Karpas-422 (cell line): ENCODE measurements at places on chromosomes 1 and 21.

DNA sequence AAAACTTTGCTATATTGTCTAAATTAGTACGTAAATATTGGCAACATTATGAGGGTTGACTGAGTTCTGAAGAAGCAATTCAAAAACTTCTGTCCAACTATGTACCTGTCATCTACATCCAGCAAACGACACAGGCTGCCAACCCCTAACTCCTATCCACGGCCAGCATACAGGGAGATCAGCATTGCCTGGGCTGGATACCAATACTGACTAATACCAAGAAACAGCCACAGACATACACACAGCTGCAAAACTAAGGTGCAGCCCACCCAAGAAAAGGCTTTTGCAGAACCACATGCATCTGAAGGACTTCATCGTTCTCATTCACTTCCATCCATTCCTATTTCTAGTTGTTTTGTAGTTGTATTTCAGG, 2.0 kb downstream of the KIAA0319L start:
- DNase-seq = no peak

DNA sequence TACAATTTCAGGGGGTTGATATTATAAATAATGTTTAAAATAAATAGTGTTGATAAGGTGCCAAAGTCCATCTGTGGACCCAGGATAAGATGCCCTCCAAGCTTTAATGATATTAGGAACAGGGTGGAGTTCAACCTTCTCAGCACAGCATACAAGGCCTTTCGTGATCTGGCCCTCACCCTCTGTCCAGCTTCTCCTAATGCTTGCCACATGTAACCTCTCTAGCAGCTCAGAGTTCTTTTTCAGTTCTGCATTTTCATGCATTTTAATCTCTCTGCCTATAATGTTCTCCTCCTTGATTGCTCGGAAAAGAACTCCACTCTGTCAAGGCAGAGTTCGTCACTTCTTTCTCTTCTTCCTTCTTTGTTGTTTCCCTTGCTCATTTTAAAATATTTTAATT, 21.4 kb upstream of the SMAP2 start:
- peak; percentile 75 for DNase-seq

GRCh38 chr21:35401476-35401875, 352.4 kb upstream of the RUNX1 start:
- no peak for DNase-seq

DNA sequence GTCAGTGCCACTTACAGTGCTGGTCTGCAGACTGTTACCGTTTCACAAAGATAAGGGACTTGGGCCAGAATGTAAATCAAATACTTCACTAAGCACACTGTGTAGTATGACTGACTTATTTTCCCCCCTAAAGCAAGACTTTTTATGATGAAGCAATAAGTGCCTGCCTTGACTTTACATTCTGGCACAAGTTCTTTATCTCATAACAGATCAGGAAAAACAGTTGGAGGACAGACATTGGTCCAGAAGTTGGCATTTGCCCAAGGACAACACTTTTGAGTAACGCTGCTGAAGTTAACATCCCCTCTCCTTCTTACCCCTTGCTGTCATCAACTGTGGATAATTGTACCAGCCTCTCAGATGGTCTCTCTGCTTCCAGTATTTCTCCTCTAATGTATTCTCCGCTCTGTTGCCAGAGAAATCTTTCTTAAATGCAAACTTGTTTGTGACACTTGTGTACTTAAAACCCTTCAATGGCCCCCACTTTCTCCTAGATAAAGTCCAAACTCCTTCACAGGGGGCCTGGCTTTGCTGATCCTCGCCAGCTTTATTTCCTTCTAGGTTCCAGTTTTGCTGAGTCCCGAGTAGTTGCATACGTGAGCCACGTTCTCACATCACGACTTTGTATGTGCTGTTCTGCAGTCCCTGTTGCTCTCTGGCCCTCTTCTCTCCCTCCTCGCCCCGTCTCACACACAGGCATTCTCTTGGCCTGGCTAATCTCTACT, 45.7 kb downstream of the S1PR1 start:
- DNase-seq = no peak

DNA sequence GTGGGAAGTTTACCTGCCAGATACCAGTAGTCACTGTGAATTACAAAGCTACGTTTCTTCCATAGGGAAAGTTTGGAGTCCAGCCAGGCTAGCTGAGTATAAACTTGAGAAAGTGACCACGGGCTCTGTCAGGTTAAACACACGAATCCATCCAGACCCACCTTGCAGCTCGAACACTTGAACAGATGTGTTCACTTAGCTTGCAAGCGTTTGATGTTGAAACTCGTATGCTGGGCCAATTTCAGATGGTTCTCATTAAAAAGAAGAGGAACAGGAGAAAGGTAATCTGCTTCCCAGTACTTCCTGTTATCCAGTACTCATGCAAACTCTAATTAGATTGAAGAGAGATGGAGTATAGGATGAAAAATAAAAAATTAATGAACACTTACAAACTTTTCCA, 636.4 kb downstream of the SMYD3 start:
- DNase-seq = no peak
